ENCODE measurements at places on chromosomes 5 and 9. TPM values are rescaled to one million over a fixed set of nuclear protein-coding genes. Genes with fewer than 3 reads are reported as not detected.

Gene NTRK2
- 2.1 TPM for total RNA-seq

DNA sequence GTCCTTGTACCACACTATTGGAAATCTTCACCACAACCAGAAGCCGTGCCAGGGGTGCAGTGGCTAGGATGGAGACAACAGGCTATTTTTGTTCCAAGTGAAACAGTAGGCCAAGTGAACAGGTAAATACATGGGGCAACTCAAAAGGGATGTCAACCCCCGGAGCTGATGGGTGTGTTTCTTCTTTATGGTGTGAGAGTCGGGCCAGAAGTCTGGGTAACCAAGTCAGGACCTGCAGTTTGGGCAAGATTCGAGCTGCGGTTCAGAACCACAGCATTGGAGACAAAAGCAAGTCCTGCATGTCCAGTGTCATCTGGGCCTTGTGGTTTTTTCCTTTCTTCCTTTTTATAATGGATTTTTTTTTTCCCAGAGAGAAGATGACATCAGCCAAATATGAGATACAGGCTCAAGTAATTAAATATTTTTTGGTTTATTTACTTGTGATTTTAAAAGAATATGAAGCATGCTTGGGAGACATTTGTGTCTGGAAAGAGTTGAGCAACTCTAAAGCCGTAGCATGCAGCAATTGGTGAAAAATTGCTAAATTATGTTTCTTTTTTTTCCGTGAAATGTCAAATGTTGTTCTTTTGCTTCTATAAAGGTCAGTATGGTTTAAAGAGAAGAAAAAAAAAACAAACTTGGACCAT is 261.6 kb downstream of the ARRDC3 start:
- no peak overlapping the region for H3K4me3 ChIP-seq
- H3K27me3 ChIP-seq = no peaks in the 10 kb centered on the region
- H3K36me3 ChIP-seq = no peaks in the 10 kb centered on the region
- peaks cover 6% of the 10 kb centered on the region for H3K4me1 ChIP-seq

DNA sequence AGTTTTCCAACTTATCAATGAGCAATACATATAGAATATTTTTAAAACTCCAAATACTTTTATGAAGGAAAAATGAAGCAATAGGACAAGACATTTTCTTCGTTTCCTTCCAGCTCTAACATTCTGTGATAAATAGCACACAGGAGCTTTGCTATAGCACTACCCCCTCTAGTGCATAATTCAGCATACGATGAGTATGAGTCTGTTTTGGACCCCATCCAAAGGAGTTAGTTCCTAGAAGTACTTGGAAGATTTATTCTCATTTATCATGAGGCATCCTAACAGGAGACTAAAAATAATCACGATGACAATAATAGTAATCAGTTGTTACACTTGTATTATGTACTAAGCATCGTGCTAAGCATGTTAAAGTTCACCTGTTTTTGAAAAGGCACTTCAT is 1061.3 kb upstream of the DMAC1 start:
- H3K36me3 ChIP-seq = no peaks in the 10 kb centered on the region
- peaks cover 24% of the 10 kb centered on the region for H3K27me3 ChIP-seq
- H3K4me3 ChIP-seq = no peak overlapping the region
- peaks cover 21% of the 10 kb centered on the region for H3K4me1 ChIP-seq
- no peak for DNase-seq
- H3K27ac ChIP-seq = no peak overlapping the region

DNA sequence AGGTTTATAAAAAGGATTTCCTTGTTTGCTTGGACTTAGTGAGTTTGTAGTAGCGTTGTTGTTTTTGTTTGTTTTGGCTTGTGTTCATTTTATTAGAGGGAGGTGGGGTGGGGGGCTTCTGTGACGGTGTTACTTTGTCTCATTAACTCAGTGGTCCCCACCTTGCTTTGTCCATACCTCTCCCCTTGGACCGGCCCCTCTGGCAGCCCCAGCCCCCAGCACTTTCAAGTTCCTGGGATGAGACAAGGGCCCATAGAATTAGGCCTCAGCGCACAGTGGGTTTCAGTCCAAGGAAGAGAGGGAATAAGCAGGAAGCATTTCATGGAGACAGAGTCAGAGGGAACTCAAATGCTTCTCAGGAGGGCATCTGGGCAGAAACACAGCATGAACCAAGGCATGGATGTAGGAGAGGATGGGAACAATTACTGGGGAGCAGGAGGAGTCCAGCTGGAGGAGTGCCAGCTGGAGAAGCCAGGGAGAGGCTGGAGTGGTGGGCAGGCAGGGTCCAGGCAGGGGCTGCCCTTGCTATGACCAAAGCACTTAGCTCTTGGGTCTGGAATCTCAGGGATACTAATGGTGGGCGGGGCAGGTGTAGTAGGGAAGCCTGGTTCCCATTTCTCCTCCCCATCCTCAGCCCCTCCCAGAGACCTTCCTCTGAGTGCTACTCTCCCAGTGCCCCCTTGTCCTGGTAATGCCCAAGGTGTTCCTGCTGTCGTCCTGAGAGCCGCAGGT is 23.5 kb upstream of the ENHO start:
- peaks cover 12% of the 10 kb centered on the region for H3K4me1 ChIP-seq
- H3K36me3 ChIP-seq = no peaks in the 10 kb centered on the region
- no peak for DNase-seq
- no peak overlapping the region for H3K4me3 ChIP-seq
- peaks cover 19% of the 10 kb centered on the region for H3K27me3 ChIP-seq

- no peak overlapping the region for H3K4me3 ChIP-seq
- no peaks in the 10 kb centered on the region for H3K4me1 ChIP-seq
- no peak overlapping the region for H3K27ac ChIP-seq
- H3K36me3 ChIP-seq = no peaks in the 10 kb centered on the region
- no peaks in the 10 kb centered on the region for H3K27me3 ChIP-seq
Observed at GRCh38 chr5:68345582-68345981, 130.0 kb downstream of the PIK3R1 start.
